IMR-90 (cell line): ENCODE measurements at places on chromosomes 5 and 9. TPM values are rescaled to one million over a fixed set of nuclear protein-coding genes. Genes with fewer than 3 reads are reported as not detected.

PAEP gene
- not detected in 2 replicates for total RNA-seq

- DNase-seq, result no peak
These were observed 7.2 kb upstream of the SNX30 start for GRCh38 chr9:112743216-112743836.

IL6ST gene
- total RNA-seq, result 506 and 533 TPM in 2 replicates

GRCh38 chr9:24118190-24118589, 292.1 kb upstream of the ELAVL2 start:
- DNase-seq, result no peak

GRCh38 chr5:181042036-181042713, 2.1 kb downstream of the BTNL9 start:
- DNase-seq, result no peak

LCN15 gene
- total RNA-seq, result not detected in 2 replicates

- peak; percentile 57 for DNase-seq
These were observed 38.3 kb downstream of the FNIP1 start for GRCh38 chr5:131758520-131758900.

DNA sequence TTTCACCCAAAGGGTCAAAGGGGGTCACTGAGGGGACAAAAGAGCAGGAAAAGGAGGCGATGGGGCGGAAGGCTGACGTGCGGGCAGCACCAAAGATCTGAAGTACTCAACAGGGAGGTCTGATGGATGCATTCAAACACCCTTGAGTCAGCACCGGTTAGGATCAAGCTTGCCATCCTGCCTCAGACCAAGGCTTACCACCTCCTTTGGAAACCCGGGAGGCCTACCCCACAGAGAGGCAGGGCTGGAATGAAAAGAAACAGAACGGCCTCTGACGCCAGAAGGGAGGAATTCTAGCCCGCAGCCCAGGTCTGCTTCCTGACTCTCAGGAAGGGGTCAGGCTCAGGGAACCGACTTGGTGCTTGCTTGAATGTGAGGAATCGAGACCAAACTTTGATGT, 125.6 kb downstream of the PAPPA start:
- DNase-seq, result no peak

SLC46A2 gene
- not detected in 2 replicates for total RNA-seq

GRCh38 chr5:138660051-138660572, 84.9 kb upstream of the HSPA9 start:
- DNase-seq, result no peak

CDC42SE2 gene
- total RNA-seq, result 19.4 and 44.2 TPM in 2 replicates

- DNase-seq, result no peak
These were observed 4.6 kb downstream of the PTCH1 start for GRCh38 chr9:95511952-95512708.

DNA sequence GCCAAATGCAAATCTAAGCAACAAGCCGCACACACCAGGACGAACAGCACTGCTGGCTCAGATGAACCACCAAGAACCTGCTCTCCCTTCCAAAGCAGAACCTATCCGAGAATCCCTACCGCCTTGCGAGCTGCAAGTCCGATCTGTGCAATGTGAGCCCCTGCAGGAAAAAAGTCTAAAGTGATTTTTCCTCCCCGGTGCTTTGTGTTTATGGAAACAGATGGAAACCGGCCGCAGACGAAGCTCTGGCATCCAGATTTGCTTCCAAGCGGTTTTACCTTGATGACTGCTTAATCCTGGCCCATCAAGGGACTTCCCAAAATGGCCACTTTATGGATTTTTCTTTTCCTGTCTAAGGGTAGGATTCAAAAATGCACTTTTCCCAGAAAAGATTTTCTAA, 112.5 kb downstream of the VAV2 start:
- no peak for DNase-seq

DNA sequence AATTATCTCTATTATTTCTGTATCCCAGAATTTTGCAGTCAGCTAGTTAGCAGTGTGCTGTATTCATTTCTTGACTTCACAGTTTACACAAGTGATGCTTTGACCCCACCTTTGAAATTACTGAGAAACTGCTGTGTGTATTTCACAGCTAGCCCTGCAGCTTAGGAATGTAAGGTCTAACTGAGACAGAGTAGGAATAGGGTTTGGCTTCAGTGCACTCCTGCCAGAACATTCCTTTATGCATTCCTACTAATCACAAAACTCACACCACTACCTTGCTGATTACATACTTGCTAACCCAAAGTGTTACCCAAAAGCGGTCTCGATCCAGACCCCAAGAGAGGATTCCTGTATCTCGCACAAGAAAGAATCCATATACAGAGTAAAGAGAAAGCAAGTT, 551.8 kb downstream of the CDH9 start:
- DNase-seq, result no peak

- no peak for DNase-seq
These were observed 191.7 kb upstream of the DAPK1 start for GRCh38 chr9:87306006-87306405.

GRCh38 chr5:138631096-138631928, 56.1 kb upstream of the HSPA9 start:
- no peak for DNase-seq

GRCh38 chr5:55923865-55924500, 70.8 kb downstream of the IL6ST start:
- DNase-seq, result no peak

LRRC14B gene
- total RNA-seq, result not detected in 2 replicates
